ENCODE measurements at places on chromosomes 11 and 22. TPM values are rescaled to one million over a fixed set of nuclear protein-coding genes. Genes with fewer than 3 reads are reported as not detected.
A peak's percentile ranks its signal among the peaks of the same experiment; 100 is the strongest.

- DNase-seq = no peak
- H3K4me1 ChIP-seq = no peaks in the 10 kb centered on the region
- no peaks in the 10 kb centered on the region for H3K36me3 ChIP-seq
- no peaks in the 10 kb centered on the region for H3K27me3 ChIP-seq
- H3K4me3 ChIP-seq = no peak overlapping the region
Measured at GRCh38 chr22:49503896-49504521, 323.7 kb downstream of the BRD1 start.

DNA sequence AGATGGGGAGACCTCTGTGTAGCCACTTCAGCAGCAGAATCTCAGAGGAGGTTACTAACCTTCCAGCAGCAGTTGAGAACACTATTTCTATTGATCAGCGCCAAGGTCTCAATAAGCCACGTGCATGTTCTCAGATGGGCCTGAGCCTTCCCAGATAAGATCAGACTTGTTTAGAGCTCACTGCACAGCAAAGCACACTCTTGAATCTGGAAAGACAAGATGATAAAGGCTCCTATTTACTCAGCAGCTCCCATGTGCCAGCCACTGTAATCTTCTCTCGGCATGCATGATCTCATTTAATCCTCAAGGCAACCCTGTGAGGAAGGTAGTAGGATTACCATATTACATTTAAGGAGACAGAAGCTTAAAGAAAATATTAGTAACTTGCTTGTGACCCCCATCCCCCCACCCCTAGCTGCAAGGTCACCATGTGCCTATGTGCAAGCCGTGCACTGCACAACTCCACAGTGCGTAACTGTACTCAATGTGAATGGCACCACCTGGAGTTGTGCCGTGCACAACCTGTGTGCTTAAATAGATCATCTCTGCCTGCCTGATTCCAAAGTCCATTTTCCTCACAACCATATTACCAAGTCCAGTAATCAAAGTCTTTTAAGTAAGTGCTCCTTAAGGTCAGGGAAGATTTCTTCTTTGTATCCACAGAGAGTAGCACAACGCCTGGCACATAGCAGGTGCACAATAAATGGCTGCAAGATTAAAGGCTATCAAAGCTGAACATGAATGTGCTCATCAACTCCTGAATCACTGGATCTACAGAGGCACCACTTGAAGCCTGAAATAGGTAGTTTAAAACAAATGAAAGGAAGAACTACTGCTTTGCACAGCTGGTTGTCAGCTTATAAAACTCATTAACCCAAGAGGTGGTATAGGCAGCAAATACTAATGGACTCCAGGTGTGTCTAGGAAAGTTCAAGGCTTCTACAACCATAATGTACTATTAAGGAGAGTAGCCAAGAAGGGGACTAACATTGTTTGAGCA, 293.8 kb downstream of the BUD13 start:
- H3K4me1 ChIP-seq = peaks cover 7% of the 10 kb centered on the region
- no peak for DNase-seq
- H3K36me3 ChIP-seq = no peaks in the 10 kb centered on the region
- H3K27ac ChIP-seq = no peak overlapping the region
- no peak overlapping the region for H3K4me3 ChIP-seq
- H3K27me3 ChIP-seq = no peaks in the 10 kb centered on the region

The OR4C16 gene
- total RNA-seq = not detected

- H3K4me1 ChIP-seq = no peaks in the 10 kb centered on the region
- no peaks in the 10 kb centered on the region for H3K27me3 ChIP-seq
- no peak overlapping the region for H3K4me3 ChIP-seq
- no peak overlapping the region for H3K27ac ChIP-seq
- DNase-seq = no peak
Measured at GRCh38 chr11:122843281-122844141, 5.2 kb downstream of the CRTAM start.

- H3K36me3 ChIP-seq = no peaks in the 10 kb centered on the region
- no peaks in the 10 kb centered on the region for H3K27me3 ChIP-seq
- H3K27ac ChIP-seq = no peak overlapping the region
- H3K4me3 ChIP-seq = no peak overlapping the region
- peaks cover 4% of the 10 kb centered on the region for H3K4me1 ChIP-seq
Measured at GRCh38 chr22:43566021-43566420, 154.2 kb downstream of the MPPED1 start.

GRCh38 chr11:123549926-123550917, 104.2 kb downstream of the SCN3B start:
- no peak overlapping the region for H3K27ac ChIP-seq
- no peak for DNase-seq
- H3K4me3 ChIP-seq = no peak overlapping the region
- H3K4me1 ChIP-seq = peaks cover 3% of the 10 kb centered on the region

DNA sequence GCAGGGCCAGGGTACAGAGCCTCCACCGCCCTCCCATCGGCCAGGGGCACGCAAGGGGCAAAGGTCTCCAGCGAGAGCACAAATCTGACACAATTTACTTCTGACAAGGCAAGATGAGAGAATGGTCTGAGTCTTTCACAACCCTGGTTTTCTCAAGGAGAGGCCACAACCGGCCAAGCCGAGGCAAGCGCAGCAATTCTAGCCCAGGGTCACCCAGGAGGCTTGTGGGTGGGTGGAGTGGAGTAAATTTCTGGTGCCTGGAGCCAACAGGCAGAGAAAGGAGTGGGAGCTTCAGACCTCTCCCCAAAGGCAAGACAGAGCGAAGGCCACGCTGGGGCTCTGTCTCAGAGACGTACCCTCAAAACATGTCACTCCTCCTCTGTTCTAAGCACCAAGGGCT, 9.3 kb downstream of the LARGE2 start:
- no peak overlapping the region for H3K4me3 ChIP-seq
- peaks cover 11% of the 10 kb centered on the region for H3K36me3 ChIP-seq
- H3K27ac ChIP-seq = peak overlapping the region; percentile 45
- H3K4me1 ChIP-seq = no peaks in the 10 kb centered on the region

The LRRC56 gene
- 0.54 TPM for total RNA-seq

The CCDC85B gene
- total RNA-seq = 57.3 TPM

The SERPINH1 gene
- 1,217 TPM for total RNA-seq

GRCh38 chr11:110797453-110797852, 85.2 kb upstream of the ARHGAP20 start:
- no peaks in the 10 kb centered on the region for H3K36me3 ChIP-seq
- no peaks in the 10 kb centered on the region for H3K27me3 ChIP-seq
- DNase-seq = no peak
- no peak overlapping the region for H3K27ac ChIP-seq

- no peaks in the 10 kb centered on the region for H3K4me1 ChIP-seq
- DNase-seq = no peak
- H3K4me3 ChIP-seq = no peak overlapping the region
- no peak overlapping the region for H3K27ac ChIP-seq
- H3K27me3 ChIP-seq = peaks cover 26% of the 10 kb centered on the region
- H3K36me3 ChIP-seq = no peaks in the 10 kb centered on the region
Measured at GRCh38 chr11:64970731-64971151, 1.2 kb downstream of the MAJIN start.
